Cerebellum (tissue), 4 donors: ENCODE measurements at places on chromosomes 4 and X.

GRCh38 chr4:184574861-184575260 is 74.4 kb downstream of the CASP3 start:
- DNase-seq: no peak

- DNase-seq: no peak
Measured at GRCh38 chr4:129581305-129581704, 485.4 kb downstream of the C4orf33 start.

DNA sequence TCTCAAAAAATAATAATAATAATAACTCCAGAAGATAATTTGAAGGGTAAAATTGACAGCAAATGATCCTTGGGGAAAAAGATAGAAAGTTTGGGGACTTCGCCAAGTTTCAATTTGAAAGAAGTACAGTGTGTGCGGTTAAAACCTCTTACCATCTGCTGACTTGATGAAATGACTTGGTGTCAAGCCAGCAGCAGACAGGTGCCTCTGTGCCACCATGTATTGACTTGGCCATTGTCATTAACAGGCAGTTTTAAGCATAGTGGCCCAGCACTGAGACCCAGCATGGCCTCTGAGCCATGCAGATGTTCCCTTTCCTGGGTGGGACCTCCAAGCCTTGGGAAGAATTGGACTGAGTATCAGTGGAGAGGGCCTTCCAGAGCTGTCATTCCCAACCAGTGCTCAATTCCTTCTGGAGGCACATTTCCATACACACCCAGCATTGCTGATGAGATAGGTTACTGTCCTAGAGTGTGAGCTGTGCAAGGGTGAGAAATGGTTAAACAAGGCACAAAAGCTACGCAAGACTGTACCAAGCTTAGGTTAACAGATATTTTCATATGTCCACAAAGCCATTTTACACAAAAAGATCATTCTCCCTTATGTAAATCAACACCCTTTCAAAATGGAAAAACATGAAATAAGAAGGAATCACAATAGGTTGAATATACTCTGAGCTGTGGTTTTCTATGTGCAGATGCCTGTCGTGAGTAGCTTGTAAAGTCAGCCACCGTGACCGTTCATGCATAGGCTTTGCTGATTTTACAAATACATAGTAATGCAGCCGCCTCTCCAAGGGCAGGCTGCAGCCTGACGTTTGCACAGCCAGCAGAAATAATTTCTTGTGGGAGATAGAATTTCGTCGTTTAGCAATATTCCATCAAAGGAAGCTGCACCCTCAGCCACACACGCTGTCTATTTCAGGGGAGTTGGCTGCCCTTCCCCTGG is 59.4 kb upstream of the FBXW7 start:
- no peak for DNase-seq

DNA sequence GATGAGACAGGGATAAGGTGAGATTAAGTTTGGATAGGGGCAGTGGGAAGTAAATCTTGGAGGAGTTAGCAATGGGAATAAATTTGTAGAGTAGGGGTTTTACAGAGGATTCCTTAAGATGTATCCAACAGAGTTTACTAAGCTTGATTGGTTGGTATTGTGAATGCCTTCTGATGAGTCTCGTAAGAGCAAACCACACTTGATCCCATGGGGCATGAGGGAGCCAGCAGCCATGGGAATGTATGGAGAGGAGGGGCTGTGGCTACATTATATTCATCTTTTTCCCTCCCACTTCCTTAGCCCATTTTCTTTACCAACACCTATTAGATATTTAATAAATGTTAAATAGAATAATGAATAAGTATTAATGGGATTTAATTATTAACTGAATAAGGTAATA is 126.6 kb upstream of the NDST3 start:
- no peak for DNase-seq
